RWPE2 (cell line): ENCODE measurements at places on chromosomes 4 and X.

GRCh38 chrX:66489339-66489738, 149.5 kb downstream of the EDA2R start:
- DNase-seq, result no peak

GRCh38 chr4:164977243-164978164, at the start of gene TRIM61:
TRIM61 (minus strand) TSS chr4:164977657; CDS start chr4:164970002, 7,655 bp downstream.
- DNase-seq, result no peak

- DNase-seq, result no peak
These were observed 92.7 kb downstream of the STIM2 start for GRCh38 chr4:26953366-26953765.

- DNase-seq, result no peak
These were observed 186.9 kb downstream of the FRMPD4 start for GRCh38 chrX:12325171-12325570.

DNA sequence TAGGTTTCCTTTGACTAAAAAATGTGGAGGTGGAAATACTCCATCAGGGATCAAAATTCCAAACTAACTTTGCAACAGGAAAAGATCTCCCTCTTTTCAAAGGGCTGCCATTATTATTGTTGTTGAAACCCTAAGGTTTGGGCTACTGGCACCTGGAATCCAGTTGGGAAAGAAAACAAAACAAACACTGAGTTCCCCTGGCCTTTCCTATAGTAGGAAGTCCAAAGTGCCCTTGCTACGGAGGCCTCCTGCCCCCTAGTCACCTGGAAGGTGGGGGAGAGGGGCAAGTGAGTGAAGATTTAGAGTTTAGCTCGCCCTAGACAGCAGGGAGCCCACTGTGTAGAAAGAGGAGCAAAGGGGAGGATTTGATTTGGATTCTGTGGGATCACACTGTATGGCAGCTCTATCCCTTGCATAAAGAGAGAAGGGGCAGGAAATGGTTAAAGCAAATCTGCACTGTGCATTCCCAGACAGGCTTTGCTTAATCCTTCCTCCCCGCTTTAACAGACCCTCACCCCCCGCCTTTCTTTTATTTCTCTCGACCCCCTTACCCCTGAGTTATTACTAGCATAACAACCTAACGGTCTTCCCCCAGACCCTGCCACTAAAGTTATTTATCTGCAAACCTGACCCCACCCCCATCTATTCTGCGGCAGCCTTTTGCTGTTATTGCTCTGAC, 627 bp upstream of the FAT4 start:
- no peak for DNase-seq
